ENCODE measurements at places on chromosomes 11 and 22. TPM values are rescaled to one million over a fixed set of nuclear protein-coding genes. Genes with fewer than 3 reads are reported as not detected.

DNA sequence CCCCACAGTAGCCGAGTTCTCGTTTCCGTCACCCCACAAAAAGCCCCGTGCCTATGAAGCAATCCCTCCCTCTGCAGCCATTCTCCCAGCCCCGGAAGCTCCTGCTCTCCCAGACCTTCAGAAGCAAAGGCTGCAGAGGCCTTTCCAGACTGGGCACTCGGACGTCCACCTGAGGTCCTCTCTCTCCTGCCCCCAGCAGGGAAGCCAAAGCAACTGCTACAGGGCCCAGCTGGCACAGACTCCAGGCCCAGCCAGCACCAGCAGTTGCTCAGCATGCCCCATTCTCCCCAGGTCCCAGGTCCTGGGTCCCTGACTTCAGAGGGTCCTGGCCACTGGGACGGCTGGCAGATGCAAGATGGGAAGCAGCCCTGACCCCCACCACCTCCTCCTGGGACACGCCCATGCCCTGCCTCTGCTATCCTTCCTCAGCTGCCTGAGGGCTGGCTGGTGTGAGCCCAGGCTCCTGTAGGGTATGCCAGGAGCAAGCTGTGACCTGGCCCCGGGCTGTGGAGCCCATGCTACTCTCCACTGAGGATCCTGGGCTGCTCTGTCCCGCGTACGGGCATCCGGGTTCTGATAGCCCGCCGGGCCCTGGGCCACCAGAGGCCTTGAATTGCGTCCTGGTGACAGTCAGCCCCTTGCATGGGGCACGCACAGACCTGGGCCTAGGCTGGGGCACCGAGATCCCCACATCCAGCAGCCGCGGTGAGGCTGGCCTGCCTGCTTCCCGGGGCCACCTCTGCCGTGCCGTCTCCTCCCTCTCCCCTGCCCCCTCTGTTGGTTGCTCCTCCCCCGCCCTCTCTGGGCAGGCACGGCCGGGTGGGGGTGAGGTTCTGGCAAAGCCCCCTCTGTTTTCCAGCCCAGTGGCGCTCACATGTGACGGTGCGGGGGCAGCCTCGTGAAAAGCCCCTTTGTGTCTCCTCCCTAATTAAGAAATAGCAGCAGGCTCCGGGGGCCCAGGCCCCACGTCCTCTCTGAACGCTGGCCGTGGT, 1310.3 kb downstream of the BRD1 start:
- no peak for DNase-seq

GRCh38 chr11:12540913-12541582, 133.2 kb upstream of the TEAD1 start:
- DNase-seq: no peak

DNA sequence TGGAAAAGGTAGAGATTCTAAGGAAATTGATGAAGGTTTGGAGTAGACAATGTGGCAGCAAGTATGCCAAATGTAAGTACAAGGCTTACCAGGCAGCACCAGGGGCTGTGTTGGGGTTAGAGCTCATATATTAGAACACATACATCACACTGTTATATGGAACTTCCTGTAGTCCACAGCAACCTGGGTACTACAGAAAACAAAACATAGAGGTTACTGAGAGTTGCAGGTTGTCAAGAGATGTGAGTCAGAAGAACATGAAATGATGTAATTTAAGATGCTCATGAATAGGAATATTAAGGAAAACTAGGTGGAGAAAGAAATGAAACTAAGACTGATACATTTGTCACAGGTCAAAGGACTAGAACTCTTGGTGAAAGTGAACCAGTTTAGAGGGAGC, 22.0 kb downstream of the FAT3 start:
- DNase-seq: no peak

GRCh38 chr22:43181321-43182076, 5.4 kb downstream of the TTLL12 start:
- no peak for DNase-seq

DNA sequence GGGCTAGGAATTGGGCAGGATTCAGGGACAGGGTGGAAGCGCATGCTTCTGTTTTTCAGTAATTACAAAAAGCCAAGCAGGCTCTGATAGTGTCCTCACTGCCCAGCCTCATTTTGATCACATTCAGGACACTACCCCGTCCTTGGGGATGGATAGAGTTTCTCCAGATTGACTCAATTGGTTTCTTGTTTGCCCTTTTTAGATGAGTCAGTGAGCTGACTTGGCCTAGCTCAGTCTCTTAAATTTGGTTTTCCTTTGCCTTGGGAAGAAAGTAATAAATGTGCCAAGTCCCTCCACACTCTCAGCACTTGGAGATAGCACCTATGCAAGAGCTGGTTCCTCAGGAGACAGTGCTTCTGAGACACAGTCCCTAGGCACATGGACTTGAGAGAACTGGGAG, 25.5 kb downstream of the DKK3 start:
- DNase-seq: no peak

DNA sequence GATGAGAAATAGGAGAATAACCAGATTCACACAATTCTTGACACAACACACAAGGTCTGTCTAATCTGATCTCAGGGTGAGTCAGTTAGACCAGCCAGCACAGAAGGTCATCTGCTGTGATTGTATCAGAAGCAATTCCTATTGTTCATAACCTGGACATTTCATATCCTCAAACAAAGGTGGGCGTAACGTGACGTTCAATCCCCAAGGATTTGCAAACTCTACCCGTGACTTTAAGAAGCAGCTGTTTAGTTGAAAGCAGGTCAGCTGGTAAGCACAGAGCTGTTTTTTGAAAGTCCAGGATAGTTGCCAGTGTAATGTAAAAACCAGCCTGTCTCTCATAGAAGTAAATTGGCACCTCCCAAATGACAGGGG, 385.1 kb downstream of the DCDC1 start:
- DNase-seq: no peak

- no peak for DNase-seq
These were observed at the start of gene SCGB1D1 for GRCh38 chr11:62190011-62190410. Gene SCGB1D1 (plus strand): TSS chr11:62190216. CDS start chr11:62190285, 69 bp downstream.

IGSF22 gene
- 0.21 TPM for total RNA-seq

JAM3 gene
- 90.2 TPM for total RNA-seq

SLC36A4 gene
- 28.3 TPM for total RNA-seq

DNA sequence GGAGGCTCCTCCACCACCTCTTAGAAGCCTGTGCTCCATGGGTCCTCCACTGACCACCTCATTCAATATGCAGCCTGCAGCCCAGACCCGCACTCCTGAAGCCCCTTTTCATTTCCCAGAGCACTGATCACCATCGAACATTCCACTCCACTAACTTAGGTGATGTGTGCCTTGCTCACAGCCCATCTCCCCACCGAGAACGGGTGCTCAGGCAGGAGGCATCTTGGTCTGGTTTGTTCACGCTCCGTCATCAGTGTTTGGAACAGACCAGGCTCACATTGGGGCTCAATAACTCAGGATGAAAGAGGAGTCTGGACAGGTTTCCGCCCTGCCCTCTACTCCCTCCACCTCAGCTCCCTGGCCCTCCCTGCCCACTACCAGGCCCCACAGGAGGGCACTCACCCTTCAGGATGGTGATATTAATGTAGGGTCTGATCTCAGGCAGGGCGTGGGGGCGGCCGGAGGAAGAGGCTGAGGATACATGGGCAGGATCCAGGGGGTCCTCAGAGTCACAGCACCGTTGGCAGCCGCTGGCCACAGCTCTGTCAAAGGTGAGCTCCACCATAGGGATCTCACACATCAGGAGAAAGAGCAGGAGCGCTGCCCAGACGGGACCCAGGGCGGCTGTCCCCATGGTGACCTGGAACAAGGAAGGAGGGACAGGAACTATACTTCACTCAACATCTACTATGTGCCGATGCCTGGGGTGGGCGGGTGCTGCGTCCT, 3.1 kb downstream of the C1QTNF6 start:
- no peak for DNase-seq
